Fibroblast of lung (primary cell): ENCODE measurements at places on chromosomes 1 and 21.

DNA sequence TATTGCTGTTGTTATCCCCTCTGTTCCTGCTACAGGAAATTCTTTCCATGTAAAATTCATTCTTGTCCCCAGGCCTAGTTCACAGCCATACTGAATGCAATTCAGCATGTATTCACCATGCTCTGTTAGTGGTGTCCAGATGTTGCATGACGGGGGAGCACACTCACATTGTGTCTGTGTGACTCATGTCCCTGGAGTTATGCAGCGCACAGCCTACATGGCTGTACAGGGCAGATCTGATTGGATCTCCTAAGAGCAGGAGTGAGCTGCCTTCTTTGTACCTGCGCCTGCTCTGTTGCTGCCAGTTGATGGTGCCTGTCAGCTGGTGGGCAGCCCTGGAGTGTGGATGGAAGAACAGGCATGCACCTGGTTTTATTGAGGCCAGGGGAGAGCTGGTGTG, 17.6 kb downstream of the HTR6 start:
- DNase-seq, result peak; percentile 80

DNA sequence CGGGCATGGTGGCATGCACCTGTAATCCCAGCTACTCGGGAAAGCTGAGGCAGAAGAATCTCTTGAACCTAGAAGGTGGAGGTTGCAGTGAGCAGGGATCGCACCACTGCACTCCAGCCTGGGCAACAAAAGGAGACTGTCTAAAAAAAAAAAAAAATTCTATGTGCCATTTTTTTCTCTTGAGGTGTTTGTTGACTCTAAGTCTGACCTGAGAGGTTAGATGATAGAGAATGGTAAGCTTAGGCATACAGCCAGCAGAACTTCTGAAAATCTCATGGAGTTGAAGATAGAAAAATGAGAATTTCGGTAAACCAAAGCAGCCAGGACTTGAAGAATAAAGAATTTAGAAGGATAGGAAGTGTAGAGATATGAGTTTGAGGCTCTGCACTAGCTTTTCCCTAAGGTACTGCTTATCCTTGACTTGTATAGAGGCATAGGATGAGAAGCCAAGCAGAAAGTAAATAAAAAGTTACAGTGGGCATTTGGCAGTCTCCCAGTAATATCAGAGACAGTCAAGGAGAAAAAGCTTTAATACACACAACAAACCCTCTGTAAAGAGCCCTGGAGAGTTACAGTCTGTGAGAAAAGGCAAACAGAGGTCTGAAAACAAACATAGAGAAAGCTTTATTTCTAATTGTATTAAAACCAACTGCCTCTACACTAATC, 24.3 kb downstream of the F13B start:
- no peak for DNase-seq

DNA sequence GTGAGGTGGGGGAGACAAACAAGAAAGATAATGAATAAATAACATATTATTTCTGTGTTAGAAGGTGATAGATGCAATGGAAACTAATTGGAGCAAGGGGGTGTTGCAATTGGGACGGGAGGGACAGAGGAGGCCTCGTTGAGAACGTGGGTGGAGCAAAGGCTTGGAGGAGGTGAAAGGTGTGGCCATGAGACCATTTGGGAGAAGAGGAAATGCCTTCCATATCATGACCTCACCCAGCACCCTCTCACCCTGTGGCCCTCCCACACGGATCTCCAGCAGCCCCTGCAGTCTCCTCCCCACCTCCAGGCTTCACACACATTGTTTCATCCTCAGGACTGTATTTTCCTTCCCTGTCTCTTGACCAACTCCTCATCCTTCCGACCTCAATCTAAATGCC, 85.3 kb upstream of the ARHGAP29 start:
- peak; percentile 22 for DNase-seq

- DNase-seq, result no peak
Observed at GRCh38 chr1:21623410-21623961, 45.7 kb downstream of the RAP1GAP start.

- DNase-seq, result peak; percentile 54
Observed at GRCh38 chr1:198168227-198168626, 11.4 kb downstream of the NEK7 start.

DNA sequence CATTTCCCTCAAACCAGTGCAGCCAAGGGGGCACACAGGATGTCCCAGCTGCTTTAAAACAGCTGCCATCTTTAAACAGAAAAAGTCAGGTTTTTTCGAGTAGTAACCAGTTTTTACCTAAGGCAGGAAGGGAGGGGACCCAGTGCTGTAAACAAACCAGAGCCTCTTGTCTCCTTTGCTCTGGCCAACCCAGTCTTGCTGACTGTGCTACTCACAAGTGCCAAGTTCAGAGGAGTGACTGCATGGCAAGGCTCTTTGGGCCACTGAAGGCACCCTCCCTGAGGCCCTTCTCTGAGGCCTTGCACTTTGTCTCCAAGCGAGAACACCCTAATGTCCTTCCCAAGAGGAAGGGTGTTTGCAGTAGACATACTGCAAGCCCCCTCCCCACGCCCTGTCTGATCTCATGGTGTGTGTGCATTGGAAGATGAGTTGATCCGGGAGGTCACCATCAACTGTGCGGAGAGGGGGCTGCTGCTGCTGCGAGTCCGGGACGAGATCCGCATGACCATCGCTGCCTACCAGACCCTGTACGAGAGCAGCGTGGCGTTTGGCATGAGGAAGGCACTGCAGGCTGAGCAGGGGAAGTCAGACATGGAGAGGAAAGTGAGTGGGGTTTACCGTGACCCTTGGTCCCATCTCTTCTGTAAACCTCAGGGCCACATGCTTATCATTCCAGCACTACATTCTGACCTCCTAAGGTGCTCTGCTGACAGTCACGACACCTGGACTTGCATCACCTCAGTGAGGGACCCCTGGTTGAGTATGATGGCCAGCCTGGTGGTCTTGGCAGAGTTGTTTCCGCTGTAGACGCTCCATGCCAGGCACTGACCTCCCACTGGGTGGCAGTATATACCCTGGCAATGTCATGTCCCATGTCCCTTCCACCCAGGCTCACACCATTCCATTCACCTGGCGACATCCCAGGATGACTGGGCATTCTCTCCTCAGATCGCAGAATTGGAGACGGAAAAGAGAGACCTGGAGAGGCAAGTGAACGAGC, 4.7 kb downstream of the DNALI1 start:
- DNase-seq, result peak; percentile 21

DNA sequence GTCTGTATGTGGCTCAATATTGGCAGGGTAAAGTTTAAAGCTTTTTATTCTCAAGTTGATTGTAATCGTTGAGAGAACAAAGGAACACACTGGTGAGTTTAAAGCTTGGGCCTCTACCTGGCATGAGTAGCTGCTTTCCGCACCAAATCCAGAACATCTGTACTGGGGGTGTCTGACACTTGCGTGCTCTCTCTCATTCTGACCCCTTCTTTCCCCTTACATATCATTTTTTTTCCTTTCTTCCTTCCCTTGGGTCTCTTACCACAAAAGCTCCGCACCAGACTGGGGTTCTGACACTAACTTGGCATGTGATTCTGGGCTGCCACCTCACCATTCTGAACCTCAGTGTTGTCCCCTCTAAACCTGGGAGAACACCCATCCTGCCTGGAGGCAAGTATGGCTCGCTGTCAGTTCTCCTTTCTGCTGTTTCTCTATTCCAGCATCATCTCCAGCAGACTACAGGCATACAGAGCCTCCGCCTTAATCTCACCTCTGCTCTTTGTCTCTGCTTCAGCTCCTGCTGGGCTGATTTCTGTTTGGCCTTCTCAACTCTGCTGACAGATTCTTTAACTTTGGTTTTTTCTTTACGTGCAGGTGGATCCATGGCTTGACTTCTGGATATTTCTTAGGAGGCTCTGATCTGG, 859 bp upstream of the ERMAP start:
- DNase-seq, result peak; percentile 7

- peak; percentile 61 for DNase-seq
Observed at GRCh38 chr1:56799605-56800400, 19.4 kb downstream of the FYB2 start.

- peak; percentile 15 for DNase-seq
Observed at GRCh38 chr1:69700770-69701169, 133.0 kb downstream of the LRRC7 start.

DNA sequence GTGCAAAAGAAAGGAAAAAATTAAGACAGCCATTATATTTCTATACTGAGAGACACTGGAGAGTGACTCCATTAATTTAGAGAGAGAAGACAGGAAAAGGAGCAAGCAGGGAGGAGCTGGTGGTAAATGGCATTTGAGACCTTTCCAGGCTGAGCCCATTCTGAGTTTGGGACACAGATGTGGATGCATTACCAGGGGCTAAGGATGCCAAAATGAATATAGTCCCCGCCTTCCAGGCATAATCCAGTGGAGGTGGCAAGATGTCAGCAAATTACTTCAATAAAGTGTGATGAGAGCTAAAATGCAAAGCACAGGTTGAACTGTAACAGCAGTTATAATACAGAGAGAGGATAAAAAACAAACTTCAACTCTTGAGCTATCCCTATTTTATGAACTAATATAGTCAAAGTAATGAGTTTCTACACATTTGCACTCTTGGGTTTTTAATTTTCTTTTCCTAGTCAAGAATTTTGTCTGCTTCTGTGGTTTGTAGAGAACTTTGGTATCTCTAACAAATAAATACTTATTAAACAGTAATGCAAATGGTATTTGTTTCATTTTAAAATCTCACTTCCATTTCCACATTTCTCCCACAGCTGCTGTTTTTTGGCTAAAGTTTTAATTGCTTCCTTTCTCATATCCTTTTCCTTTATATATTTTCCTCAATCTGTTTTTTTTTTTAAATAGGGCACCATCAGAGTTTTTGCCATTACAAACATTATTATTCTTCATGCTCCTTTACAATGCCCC, 228.2 kb upstream of the KCNK2 start:
- DNase-seq, result peak; percentile 34

DNA sequence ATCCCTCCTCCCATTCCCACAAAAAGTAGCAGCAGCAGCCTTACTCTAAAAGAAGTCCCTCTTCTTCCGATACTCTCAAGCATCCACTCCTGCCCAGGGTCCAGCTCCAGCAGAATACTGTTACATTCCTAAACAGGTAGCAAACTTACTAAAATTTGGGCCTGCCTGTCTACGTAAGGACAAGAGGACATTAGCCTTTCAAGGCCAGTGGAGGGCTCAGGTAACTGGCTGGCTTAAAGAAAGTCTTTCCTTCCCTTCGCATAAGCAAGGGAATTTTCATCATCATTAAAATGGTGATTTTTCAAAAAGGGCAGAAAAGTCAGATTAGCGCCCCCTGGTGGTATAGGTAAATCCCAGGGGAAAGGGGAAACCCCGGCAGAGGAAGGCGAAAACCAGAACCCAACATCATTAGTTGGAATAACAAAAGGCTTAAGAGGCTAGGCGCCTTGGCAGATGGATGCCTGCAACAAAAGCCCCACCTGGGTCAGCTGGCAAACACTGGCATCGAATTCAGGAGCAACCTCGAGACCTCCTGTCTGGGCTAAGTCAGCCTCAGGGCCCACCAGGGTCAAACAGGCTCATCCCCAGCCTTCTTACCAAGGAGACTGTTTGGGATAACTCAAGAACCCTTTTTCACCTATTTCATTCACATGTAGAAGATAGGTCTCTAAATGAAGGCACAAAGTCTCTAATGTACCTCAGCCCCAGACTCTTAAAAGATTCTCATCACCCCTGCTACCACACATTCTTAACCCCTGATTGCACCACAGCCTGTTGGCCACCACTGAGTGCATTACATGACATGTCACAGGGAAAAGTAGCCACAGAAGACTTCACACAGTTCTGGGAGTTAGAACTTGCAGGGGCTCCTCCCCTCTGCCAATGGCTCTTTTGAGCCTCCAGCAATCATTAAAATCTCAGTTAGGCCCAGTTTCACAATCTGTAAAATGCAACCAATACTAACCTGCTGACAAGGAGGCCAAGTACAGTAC, 36.7 kb downstream of the ERI3 start:
- DNase-seq, result peak; percentile 45

DNA sequence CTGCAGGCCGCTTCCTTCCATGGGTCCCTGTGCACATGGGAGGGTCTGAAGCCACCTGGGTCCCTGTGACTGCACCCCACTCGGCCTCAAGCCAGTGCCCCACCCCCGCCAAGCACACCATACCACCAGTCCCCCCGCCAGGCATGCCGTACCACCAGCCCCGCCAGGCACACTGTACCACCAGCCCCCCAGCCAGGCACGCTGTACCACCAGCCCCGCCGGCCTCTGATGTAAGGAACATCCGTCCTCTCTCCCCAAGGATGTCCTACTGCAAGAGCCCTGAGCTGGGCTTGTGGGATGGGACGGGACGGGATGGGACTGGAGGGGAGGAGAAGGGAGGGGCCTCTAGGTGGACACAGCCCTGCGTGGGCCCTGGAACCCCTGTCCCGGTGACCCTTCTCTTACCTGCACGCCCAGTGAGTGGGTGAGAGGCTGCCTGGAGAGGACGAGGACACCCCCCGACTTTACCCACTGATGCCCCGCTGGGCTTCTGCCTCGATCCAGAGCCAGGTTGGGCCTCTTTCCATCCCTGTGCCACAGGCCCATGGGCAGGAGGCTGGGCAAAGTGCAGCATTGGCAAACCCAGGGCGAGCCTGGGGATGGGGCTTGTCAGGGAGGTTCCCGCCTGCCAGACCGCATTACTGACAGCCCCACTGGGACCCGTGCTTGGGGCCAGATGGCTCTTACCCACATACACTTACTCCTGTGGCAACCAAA, 40.8 kb upstream of the COL6A1 start:
- DNase-seq, result no peak

- peak; percentile 15 for DNase-seq
Observed at GRCh38 chr1:172394141-172394751, 26.2 kb upstream of the C1orf105 start.

GRCh38 chr1:204980840-204981405, 62.1 kb upstream of the CNTN2 start:
- peak; percentile 71 for DNase-seq

DNA sequence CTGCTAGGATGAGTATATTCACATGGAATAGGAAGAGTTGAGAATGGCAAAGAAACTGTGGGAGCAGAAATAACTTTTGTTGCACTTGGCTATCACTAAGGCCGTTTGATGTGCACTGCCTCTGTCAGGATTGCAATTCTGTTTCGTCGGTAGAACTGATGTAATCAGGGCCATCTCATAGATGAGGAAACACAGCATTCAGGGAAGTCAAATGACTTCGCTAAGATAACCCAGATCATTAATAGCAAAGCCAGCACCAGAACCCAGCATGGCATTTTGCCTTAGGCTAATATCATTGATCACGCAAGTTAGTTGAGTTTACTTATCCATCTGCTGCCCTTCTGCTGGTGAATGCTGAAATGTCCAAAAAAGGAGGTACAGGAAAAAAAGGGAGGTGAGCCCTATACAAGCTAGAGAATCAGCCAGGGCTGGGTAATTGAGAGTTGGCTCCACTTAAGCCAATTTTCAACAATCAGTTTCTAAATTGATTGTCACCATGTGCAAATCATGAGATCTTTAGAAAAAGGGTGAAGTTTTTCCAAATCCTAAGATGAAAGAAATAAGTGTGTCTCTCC, 7.6 kb downstream of the RASSF5 start:
- DNase-seq, result peak; percentile 19

DNA sequence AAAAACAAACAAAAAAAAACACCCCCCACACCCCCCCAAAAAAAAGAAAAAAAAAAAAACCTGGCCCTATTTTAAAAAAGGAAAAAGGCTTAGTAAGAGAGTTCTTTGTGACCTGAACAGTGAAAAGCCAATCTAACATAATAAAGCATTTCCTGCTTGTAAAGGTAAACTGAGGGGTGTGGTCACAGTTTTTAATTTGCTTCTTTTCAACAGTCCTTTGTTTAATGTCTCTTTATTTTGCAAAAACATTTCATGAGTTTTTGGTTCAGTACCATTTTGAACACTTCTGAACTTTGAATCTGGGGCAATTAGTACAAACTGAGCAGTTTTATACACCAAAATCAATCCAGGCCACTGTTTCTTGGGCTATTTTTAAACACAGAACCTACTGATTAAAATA, 37.6 kb downstream of the TOR3A start:
- no peak for DNase-seq
